ENCODE measurements at places on chromosomes 4 and X.

GRCh38 chrX:109889289-109890006 is 113.5 kb upstream of the TMEM164 start:
- no peak for DNase-seq

DNA sequence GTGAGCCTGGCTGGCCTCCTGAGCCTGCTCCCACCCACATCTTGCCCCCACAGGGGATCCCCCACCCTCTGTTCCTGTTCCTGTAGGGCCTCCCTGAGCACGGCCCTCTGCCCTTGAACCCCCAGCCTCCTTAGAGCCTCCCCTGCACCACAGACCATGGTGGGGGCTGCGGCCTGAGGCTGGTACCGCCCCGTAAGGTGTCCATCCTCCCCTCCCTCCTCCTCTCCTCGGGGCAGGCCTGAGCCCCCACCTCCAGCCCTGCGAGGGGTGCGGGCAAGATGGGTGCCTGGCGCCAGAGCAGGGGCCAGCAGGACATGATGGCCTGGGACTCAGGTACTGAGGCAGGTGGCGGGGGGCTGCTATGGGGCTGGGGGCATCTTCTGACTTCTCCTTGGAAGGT is 28.4 kb upstream of the FGFR3 start:
- DNase-seq = no peak

GRCh38 chr4:130712038-130712437 is 1616.1 kb downstream of the C4orf33 start:
- no peak for DNase-seq

DNA sequence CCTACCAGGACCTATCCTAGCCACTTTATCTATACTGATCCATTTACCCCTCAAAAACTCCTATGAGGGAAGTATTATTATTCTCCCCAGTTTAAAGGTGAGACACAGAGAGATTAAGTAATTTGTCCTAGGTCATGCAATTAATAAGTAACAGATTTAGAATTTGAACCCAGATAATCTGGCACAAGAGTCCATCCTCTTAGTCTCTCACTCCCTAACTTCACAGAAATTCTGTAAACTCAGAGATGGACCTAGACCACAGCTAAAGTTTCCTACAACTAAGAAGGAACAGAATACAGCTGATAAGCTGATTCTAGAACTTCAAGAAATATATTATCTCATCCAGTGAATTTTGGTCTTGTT is 58.7 kb downstream of the TEC start:
- no peak for DNase-seq

- no peak for DNase-seq
Measured at GRCh38 chr4:5199912-5200311, 148.6 kb downstream of the STK32B start.

- DNase-seq = no peak
Measured at GRCh38 chr4:96094183-96094582, 254.3 kb downstream of the PDHA2 start.

GRCh38 chr4:159925770-159926169 is 822.9 kb downstream of the RAPGEF2 start:
- DNase-seq = no peak

GRCh38 chrX:41313419-41313818 is 20.5 kb upstream of the DDX3X start:
- DNase-seq = no peak

GRCh38 chrX:255923-256331 is 25.3 kb upstream of the PLCXD1 start:
- no peak for DNase-seq

DNA sequence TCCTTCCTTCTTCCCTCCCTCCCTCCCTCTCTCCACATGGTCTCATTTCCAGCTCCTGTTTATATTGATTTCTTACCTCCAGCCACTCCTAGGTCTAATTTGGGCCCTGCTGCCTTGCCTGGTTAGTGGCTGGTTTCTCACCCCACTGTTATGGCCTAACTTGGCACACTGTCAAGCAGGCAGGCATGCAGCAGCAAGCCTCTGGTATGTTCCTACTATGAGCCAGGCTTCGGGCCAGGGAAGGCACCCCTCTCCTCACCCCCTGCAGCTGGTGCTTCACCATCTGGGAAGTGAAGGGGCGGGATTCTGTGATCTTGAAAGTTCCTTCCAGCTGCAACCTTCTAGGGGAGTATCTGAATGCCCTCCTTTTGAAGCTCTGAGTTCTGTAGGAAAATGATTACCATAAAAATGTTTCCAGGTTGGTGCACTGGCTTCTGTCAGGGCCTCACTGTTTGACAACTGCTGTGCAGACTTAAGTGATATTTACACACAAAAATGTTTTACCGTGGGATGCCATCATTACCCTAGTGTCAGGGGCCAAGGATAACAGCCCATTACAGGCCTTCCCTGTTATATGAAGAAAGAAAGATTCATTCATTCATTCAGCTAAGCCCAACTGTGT is 10.1 kb upstream of the VMA21 start:
- no peak for DNase-seq

DNA sequence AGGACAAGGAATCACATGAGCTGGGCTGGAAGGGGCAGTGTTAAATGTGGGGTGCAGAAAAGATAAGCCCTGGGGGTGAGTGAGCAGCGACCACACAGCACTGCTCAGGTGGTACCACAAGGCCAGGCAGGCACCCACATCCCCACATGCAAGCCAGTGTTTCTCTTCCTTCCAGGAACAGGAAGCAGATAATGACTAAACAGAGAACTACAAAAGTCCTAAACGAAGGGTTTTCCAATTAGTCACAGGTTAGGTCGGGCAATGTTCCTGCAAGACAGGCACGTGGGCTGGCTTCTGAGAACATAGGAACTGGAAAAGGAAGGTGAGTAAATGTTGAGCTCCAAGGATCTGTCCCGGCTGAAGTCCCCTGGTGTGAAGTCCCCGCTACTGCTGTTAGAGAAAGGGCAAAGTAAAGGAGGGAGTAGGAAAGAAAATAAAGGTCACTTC is 19.5 kb downstream of the RELL1 start:
- DNase-seq = no peak

- DNase-seq = no peak
Measured at GRCh38 chrX:147565237-147565636, 346.5 kb upstream of the FMR1 start.

DNA sequence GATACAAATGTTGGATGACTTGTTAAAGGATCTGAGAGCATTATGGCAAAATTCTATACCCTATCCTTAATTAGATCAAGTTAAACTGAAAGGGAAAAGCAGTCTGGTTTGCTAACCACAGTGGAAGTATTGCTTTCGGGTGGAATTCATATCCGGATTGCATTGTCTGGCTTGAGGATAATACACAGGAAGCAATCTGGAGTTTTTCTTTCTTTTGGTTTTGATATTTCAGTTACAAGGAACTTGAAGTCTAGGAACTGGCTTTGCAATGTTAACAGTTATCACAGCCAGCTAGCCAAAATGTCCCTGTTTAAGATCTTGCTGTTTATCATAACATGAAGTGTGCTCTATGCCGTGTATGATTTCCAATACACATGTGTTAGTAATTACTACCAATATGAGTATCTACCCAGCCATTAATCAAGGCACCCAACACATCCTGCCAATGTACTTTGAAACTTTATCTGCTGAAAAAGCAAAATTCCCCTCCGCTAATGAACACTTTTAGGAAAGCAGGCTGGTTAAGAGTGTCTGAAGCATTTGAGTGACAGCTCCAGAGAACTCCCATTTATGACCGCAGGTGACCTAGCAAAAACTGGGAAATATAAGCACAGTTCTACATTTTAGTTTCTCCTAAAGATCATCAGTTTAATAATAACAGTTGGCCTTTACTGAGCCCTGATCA is 146.4 kb downstream of the PALLD start:
- DNase-seq = no peak

- no peak for DNase-seq
Measured at GRCh38 chrX:119488749-119489148, 20.5 kb downstream of the SLC25A5 start.

DNA sequence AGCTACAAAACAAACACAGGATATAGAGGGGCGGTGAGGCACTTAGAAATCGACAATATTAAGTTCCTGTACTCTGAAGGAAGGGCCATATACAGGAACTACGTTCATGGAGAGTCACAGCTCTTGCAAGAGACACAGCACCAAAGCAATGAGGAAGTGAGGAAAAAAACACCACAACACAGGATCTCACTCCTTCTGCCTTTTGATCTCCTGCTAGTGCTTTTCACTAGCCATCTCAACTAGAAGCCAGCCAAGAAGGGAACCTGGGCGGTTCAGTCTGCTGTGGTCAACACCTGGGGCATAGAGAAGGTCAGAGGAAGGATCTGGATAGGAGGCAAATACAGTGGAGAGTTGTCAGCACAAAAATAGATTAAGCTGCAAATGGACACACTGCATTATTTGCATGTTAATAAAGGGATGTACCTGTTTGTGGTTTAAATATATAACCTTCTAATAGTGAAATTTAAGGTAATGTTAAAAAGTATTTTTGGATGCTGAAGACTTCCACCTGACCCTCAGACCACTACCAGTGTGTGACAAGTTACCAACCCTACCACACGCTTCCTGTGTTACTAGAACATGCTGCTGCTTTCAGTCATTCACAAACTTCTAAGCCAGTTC is 104.6 kb downstream of the DTHD1 start:
- no peak for DNase-seq

DNA sequence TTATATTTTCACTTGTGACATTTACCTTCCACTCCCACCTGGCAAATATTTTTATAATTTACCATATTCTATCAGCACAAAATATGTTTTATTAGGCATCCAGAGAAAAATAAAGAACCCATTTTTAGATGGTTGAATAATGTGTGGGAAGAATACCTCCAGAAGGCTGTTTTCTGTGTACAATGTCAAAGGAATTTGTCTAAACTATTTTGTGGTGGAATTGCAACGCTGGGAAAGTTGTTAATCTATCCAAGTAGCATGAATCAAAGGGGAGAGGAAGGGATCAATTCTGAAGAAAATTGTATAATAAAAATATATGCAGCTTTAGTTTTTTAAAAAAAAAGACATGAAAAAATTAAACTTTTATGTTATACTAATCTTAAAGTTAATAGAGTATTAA is 706.5 kb downstream of the FSTL5 start:
- no peak for DNase-seq

DNA sequence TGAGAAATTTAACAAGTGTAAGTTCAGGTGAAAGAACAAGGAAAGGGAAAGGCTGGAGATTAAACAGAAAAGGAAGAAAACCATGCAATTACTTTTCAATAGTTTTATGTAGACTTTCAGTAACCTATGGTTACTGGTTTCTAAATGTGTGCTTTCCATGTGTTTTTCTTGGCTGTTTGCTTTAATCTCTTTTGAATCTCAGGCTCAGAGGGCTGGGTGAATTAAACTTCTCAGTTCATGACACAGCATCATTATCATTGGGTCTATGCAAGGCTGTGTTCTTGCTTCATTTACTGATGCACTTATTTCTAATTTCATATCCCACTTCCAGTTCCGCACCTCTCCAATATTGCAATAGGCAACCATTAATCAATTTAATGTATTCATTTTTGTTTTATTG is 266.5 kb upstream of the UGT8 start:
- DNase-seq = no peak

GRCh38 chrX:75361788-75362187 is 87.9 kb downstream of the UPRT start:
- no peak for DNase-seq

GRCh38 chr4:89434364-89434988 is 126.9 kb upstream of the GPRIN3 start:
- DNase-seq = no peak

- DNase-seq = no peak
Measured at GRCh38 chrX:47658301-47658683, 688 bp downstream of the UXT start.

DNA sequence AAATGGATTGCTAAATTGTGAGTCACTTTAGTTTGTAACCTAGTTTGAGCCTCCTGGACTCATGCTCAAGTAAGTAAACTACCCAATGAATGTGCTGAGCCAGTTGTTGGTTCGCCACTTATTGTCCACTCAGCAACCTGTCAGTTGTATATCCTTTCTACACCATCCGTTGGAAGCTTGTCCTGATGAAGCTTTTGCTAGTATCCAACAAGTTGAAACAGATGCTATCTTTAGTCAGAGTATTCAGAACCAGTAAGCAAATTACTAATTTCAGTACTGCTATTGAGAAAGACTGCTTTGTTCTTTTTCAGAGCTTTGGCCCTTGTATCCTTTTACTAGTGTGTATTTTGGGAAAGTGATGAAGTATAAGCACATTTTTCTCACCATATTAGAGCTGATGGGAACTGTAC is 4.3 kb upstream of the NAA15 start:
- no peak for DNase-seq

DNA sequence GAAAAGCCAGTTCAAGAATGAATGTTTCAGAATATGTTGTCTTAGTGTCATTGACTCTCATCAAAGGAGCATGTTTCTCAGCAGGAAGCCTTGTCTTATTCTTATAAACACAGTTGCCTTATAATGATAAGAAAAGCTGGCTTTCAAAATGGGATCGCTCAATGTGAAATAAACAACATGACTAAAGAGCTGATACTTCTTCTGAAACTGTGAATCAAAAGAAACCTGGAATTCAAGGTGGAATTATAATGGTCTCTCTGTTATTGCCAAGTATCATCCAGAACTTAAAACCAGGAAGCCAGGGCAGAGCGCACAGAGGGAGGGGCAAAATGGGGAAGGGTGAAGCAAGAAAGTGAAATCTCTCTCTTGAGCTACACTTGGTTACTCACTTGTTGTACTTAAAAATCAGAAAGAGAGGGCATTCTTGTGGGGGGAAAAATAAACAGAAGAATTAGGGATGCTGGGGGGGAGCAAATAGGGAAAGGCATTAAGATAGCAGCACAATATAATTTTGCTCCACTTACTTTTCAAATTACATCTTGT is 270.0 kb downstream of the MAPK10 start:
- DNase-seq = no peak

DNA sequence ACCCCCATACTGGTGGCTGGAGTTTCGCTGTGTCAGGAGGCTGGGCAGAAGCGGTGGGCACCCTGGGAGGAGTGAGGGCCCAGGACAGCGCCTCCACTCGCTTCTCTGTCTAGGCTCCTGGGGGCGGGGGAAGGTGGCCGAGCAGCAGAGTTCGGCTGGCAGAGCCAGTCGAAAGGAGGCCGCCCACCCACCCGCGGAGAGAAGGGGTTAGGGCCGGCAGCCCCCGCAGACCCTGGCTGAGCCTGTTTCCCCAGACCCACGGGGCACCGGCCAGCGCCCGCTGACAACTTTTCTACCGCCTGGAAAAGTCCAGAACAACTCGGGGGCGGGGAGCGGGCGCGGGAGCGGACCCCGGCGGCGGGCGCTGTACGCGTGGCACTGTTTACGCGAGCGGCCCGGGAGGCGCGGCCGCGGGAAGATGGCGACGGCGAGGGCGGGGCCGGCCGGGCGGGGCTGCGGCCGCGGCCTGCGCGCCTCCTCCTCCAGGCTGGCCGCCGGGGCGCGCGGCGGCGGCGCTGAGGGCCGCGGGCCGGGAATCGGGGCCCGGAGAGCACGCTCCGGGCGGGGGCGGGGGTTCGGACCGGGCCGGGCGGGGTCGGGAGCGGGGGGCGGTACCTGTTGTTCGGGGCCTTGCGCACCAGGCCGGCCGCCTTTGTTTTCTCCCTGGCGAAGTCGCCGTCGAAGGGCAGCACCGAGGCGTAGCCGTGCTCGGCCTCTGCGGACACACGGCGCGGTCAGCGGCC is 628 bp downstream of the MXD4 start:
- DNase-seq = no peak

GRCh38 chrX:23497919-23498318 is 163.3 kb downstream of the PTCHD1 start:
- DNase-seq = no peak

GRCh38 chr4:16082426-16083240 is 1.2 kb downstream of the PROM1 start:
- peak; percentile 15 for DNase-seq

- DNase-seq = no peak
Measured at GRCh38 chr4:77990904-77991358, 66.2 kb upstream of the FRAS1 start.

GRCh38 chrX:17798921-17799320 is 61.6 kb downstream of the SCML1 start:
- no peak for DNase-seq

Data from spinal cord (tissue), 10 donors.